ENCODE measurements at places on chromosomes 4 and X.

- no peak for DNase-seq
Measured at GRCh38 chrX:39788521-39788920, 309.2 kb downstream of the BCOR start.

- DNase-seq: no peak
Measured at GRCh38 chr4:8402640-8403039, 37.9 kb downstream of the ACOX3 start.

- no peak for DNase-seq
Measured at GRCh38 chr4:108830509-108831244, 67.8 kb upstream of the ETNPPL start.

DNA sequence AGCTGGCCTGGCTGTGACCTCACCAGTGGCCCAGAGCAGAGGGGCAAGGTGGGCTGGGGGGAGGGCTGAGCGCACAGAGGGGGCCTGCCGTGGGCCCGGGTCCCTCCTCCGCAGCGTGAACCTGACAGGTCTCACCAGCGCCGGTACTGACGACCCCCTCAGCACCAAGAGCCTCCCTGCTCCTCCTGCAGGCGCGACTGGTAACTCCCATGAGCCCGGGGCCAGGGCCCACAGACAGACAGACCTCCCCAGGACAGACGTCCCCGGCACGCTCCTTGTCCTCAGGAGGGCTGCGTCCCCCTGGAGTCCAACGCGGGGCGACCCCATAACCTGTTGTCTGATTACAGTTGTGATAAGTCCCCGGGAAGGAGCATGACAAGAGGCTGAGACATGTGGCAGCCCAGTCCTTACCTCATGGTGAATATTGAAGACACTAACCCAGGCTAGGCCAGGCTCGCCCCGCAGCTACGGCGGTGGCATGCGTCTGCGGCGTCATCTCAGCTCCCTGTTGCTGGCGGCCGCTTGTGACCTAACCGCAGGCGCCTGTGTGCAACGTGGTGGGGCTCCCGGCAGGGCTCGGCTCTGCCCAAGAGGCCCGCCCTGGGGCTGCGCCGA, 8.5 kb downstream of the AKAP17A start:
- DNase-seq: no peak

GRCh38 chr4:179719766-179720450, 2277.7 kb upstream of the AGA start:
- no peak for DNase-seq

GRCh38 chr4:72408568-72408967, 160.5 kb downstream of the ADAMTS3 start:
- no peak for DNase-seq

- no peak for DNase-seq
Measured at GRCh38 chr4:7435471-7436061, 836 bp upstream of the PSAPL1 start.

DNA sequence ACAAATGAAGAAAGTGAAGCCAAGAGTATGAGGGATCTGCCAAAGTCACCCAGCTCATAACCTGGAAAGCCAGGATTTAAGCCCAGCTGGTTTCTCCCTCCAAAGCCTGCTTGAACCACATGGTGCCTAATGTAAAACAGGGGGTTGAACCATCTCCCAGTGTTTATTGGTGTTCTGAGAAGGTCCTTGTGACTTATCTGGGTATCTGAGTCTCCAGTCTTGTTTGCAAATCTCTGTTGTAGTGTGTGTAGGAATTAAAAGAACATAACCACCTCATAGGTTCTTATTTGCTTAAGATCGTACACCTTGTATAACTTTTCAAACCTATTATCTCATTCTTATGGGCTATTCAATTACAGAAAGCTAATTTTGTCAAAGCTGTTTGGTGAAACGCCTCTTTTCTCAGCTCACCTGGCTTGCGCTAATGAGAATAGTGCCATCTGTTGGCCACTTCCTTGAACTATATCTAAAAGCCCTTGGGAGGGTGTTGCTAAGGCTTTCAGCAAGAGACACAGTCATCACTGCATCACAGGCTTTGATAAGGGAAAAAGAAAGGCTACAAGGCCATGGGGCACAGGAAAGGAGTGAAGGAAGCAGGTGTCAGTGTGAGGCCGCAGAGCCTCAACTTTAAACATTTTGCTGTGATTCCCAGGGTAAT, 34.0 kb downstream of the ETDB start:
- DNase-seq: peak; percentile 29

DNA sequence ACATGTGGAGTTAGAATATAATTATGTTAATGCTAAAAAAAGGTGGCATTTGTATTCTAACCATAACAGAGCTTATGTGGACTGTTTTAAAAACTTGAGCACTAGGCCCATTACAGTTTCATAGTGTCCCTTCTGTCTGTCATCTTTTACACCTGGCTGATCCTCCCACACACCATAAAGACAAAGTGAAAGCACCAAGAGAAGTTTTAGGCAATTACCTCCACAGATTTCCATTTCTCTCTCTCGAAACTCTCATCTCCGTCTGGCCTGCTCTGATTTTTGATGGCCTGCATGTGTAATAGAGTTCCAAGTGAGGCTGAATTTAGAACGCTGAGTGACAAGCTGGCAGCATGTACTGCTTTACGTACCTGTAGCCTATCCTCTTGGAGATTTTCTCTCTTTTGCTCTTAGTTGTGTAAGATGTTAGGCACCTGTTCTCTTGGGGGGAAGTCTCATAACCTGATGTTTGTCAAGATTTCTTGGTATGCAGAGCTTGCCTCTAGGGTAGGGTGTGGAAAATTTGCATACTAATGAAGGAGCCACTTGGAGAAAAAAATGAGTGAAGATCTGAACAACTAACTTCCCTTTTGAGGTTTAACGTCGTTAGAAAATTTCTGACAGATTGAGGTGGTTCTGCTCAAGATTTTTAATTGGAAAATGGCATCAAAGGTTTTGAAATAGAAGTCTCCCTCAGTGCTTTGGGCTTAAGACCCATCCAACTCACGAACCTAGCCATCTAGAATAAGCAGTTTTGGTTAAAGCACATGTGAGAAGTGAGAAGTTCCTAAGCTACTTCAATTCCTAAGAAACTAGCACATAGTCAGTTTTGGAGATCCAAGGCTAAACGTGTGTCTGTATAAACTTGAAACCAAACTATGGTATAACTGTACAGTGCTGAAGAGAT, 57.6 kb upstream of the RAP1GDS1 start:
- no peak for DNase-seq

GRCh38 chr4:81081156-81081555, 50.6 kb downstream of the BMP3 start:
- no peak for DNase-seq

GRCh38 chrX:134431894-134432293, 28.1 kb upstream of the HPRT1 start:
- no peak for DNase-seq

GRCh38 chr4:8855818-8856245, 15.8 kb downstream of the HMX1 start:
- DNase-seq: no peak

DNA sequence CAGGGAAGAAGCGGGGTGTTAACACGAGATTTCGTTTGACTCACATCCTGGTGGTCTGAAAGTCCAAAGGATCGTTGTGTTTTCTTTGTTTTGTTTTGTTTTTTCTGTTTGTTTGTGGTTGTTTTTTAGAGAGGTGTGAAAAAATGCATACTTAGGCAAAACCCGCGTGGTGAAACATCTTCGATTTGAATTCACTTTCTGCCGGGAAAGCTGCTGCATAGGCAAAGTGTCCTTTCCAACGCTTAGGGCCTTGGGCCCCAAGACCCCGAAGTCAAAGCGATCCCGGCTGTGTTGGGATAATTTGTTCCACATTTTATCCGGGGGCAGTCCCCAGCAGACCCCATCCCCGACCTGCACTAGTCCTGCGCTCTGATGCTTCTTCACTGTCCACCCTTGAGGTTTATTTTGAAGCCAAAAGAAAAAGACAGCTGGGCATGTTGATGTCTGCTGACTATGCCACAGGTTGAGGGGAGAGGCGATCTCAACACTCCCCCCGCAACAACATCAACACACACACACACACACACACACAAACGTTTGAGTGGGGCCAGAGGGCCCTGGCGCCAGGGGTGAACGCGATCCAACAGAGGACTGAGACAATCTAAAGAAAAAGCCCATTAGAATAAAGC, 2.0 kb downstream of the MSX1 start:
- no peak for DNase-seq

DNA sequence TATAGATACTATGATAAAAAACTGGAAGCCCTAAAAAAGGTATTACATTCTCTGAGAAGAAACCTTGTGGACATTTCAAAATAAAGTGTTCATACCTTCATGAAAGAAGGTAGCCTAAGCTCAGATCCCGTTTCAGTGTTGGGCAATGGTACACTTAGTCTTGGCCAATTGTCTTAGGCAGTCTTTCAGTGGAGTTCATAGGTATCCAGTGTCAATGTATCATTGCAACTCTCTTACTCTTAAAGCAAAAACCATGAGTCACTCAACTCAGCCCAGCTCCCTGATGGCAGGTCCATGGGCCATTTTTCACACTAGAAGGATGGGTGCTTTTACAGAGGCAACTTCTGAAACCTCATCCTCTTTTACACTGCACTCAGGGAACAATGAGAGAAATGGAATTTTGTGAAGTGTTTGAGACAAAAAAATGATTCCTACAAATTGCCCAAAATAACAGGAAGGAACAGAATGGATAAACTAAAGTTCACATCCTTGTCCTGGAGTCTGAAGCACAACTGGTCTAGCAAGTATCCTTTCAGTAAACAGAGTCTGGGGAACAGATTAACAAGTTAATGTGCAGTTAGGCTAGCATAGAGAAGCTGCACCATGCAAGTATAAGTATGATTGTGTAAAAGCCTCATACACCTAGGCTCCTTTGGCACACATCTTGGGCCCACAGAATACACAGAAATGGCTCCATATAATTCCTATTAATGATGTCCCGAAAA, 7.0 kb upstream of the ZNF827 start:
- no peak for DNase-seq

GRCh38 chrX:41236629-41237028, 97.3 kb upstream of the DDX3X start:
- no peak for DNase-seq

DNA sequence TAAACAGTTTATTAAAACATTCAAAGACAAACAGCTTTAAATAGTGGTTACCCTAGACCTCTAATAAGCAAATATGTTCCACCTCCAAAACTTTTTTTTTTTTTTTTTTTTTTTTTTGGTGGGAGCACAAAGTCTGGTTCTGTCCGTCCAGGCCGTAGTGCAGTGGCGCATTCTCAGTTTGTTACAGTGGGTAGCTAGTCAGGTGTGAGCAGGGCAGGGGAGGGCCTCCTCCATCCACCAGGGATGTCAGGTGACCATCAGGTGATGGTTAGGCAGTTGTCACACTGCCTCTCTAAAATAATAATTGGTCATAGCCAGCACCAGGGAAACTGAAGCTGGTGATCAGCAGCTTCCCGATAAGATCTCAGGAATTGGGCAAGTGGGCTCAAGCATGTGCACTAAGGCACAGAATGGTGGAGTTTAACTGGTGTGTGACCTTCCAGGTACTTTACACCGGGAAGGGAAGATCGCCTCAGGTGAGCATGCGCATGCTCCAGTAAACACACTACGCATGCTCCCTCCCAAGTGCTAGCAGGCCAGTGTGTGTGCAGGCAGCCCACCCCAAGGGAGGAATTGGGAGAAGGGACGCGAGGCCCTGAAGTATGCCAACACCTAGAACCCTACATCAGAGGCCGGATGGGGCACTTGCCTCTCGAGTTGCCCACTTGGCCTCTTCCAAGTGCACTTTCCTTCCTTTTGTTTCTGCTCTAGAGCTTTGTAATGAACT, 27.2 kb downstream of the TNIP2 start:
- DNase-seq: no peak

GRCh38 chrX:97639526-97639925, 755.8 kb downstream of the RPA4 start:
- DNase-seq: no peak
